ENCODE measurements at places on chromosomes 12 and 14.

DNA sequence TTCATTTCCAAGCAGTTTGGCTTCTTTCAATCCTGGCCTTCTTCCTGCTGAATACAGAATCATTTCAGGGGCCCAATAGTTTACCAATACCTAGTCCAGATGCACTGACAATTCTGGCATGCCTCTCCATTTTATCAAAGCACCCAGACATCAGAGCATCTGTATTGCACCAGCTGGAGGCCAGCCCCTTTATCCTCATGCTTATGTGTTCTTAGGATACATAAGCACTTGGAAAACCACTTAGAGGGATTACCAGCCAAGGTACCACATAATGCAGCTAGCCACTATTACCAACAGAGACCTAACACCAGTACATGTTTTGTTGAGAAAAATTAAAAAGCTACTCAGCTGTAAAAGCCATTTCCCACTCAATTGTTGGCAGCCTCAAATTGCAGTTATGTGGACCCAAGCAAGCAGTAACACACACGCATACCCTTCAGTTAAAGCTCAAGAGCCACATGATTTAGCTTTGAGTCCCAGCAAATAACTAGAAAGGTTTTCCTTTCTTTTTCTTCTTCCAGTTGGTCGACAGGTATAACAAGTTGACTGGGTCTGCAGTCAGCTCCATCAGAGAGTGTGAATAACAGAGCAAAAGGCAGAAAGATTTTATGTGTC lies 263.8 kb downstream of the DIO2 start:
- no peak for DNase-seq

DNA sequence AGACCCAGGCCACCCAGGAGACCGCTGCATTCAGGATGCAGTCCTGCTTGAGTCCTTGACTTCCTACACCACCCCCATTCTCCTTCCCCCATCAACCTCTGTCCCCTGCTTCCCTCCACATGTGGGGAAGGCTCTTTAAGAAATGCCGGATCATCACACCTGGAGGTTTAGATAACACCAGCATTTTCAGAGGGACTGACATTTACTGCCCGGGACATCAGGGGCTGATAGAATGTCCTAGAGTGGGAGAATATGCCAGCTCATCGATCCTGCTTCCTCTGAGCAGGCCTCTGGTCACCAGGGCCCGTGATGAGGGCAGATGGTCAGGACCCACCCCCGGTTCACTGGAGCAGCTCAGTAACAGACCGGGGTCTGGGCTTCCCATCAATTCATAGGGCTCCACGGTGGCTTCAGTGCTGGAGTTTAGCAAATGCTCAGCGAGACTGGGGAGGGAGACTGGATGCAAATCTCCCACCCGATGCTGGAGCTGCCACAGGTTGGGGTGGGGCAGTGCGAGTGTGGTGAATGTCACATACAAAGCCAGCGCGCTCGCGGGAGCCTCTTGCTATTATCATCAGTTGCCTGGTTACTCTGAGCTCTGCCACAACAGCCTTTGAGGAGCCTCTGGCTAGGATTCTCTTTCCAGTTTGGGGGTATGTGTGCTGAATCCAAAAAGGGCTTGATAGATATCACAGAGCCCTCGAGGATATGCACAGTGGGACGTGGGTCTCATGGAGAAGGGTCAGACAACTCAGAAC lies 111.6 kb downstream of the RBM19 start:
- no peak for DNase-seq

DNA sequence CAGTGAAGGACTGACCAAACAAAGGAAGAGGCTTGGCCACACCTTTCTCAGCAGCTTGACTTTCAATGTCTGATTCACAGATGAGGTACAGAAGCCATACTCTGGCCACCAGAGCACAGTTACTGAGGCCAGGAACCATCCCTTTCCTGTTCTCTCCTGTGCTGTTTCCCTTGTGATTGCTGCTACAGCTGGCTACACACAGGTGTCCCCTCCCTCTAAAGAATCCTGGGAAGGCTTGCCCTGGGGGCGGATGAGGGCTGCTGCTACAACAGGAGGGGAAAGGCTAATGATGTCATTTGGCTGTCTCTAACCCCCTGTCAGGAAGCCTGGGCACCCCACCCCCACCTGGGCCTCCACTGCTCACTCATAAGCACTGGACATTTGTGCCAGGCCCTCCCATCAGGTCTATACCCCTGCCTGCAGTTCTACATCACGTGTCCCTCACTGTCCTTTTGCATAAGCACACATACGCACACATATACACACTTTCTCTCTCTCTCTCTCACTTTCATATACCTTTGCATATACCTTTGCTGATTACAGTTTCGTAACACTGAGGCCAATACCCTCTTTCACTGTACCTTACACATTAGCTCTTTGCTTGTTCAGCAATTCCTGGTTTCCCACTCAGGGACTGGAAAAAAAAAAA lies 41.4 kb downstream of the PRPF40B start:
- peak; percentile 23 for DNase-seq

- DNase-seq: no peak
Measured at GRCh38 chr14:104732931-104733681, 9.1 kb downstream of the ADSS1 start.

- DNase-seq: peak; percentile 81
Measured at GRCh38 chr12:124921200-124922031, 7.0 kb upstream of the UBC start.

DNA sequence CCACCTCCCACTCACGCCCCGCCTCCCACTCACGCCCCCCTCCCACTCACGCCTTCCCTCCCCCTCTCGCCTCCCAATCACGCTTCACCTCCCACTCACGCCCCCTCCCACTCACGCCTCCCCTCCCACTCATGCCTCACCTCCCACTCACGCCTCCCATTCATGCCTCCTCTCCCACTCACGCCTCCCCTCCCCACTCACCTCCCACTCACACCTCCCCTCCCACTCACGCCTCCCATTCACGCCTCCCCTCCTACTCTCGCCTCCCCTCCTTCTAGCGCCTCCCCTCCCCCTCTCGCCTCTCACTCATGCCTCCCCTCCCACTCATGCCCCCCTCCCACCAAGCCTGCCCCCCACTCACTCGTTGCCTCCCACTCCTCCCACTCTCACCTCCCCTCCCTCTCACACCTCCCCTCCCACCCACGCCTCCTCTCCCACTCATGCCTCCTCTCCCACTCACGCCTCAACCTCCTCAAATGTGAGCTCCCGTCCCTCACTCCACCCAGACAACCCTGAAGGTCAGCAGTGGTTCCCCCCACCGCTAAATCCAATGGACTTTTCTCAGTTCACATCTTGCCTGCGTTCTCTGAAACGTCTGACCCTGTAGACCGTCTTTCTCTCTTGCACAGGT lies 39.8 kb downstream of the TMEM63C start:
- no peak for DNase-seq

- DNase-seq: peak; percentile 90
Measured at GRCh38 chr12:124512667-124513296, 54.6 kb downstream of the NCOR2 start.

- DNase-seq: no peak
Measured at GRCh38 chr12:82870771-82871377, 184.2 kb downstream of the TMTC2 start.
